ENCODE measurements at places on chromosomes 5 and 9. TPM values are rescaled to one million over a fixed set of nuclear protein-coding genes. Genes with fewer than 3 reads are reported as not detected.
A peak's percentile ranks its signal among the peaks of the same experiment; 100 is the strongest.

DNA sequence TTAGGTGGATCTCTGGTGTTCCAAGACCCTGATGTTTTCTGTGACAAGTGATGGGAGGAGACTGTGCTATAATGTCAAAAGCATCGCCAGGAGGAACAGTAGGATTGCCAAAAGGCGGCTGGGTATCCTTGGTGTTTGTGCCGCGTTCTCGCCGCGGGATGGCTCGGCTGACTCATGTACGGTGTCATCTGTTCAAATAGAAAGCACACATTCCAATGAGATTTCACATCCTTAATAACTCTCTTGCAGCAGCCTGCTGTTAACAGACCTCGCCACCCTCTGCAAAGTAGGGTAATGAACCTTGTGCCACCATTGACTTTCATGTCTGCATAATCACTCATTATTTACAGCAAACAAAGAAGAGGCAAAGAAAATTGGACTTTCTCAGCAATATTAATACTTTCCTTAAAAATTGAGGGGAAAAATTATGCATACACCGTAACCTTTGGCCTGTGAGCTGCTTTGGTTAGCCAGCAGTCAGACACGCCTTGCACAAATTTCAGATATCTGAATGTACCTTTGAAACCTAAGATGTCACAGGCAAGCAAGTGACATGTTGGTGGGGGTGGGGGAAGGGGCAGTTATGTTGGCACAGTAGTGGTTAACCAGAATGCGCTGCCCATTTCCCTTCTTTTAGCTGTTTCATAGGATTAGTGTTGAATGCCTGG, 289.4 kb downstream of the EFNA5 start:
- no peak overlapping the region for H3K27ac ChIP-seq
- H3K4me3 ChIP-seq = no peak overlapping the region
- peak; percentile 45 for DNase-seq
- H3K36me3 ChIP-seq = no peaks in the 10 kb centered on the region
- no peaks in the 10 kb centered on the region for H3K27me3 ChIP-seq

GRCh38 chr5:79200573-79201183, 35.3 kb upstream of the JMY start:
- no peaks in the 10 kb centered on the region for H3K36me3 ChIP-seq
- no peaks in the 10 kb centered on the region for H3K27me3 ChIP-seq
- no peaks in the 10 kb centered on the region for H3K4me1 ChIP-seq
- no peak overlapping the region for H3K27ac ChIP-seq

- H3K4me3 ChIP-seq = no peak overlapping the region
- DNase-seq = no peak
- no peaks in the 10 kb centered on the region for H3K36me3 ChIP-seq
Observed at GRCh38 chr9:37221489-37222106, 101.2 kb downstream of the ZCCHC7 start.

- peaks cover 40% of the 10 kb centered on the region for H3K4me1 ChIP-seq
- H3K27ac ChIP-seq = no peak overlapping the region
- peaks cover 13% of the 10 kb centered on the region for H3K27me3 ChIP-seq
- H3K36me3 ChIP-seq = no peaks in the 10 kb centered on the region
- H3K4me3 ChIP-seq = no peak overlapping the region
Observed at GRCh38 chr9:130930132-130930803, 8.8 kb downstream of the FIBCD1 start.

- no peak overlapping the region for H3K27ac ChIP-seq
- H3K27me3 ChIP-seq = no peaks in the 10 kb centered on the region
- no peak for DNase-seq
Observed at GRCh38 chr5:54080831-54081230, 229.5 kb downstream of the ARL15 start.

DNA sequence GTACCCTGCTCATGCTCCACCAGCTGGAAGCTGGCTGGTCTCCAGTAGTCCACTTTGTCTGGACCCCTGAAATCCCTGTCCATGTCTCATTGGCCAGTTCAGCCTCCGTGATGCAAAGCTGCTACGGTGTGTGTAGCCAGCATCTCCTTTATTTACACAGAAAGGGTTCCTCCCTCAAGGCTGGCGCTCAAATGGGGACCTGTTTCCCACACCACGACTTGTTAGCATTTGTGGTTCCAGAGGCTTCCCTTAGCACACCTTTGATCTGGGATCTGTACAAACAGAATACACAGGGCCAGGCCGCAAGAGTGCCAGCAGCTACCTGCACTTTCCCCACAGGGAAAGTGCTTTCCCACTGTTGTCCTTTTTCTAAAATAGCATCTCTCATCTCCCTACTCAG, 5.7 kb upstream of the SMU1 start:
- no peak overlapping the region for H3K27ac ChIP-seq
- H3K27me3 ChIP-seq = no peaks in the 10 kb centered on the region
- DNase-seq = peak; percentile 81
- no peak overlapping the region for H3K4me3 ChIP-seq
- peaks cover 32% of the 10 kb centered on the region for H3K4me1 ChIP-seq
- H3K36me3 ChIP-seq = no peaks in the 10 kb centered on the region

- DNase-seq = no peak
- no peak overlapping the region for H3K27ac ChIP-seq
- no peaks in the 10 kb centered on the region for H3K36me3 ChIP-seq
- H3K27me3 ChIP-seq = peaks cover 3% of the 10 kb centered on the region
- H3K4me3 ChIP-seq = no peak overlapping the region
- H3K4me1 ChIP-seq = peaks cover 4% of the 10 kb centered on the region
Observed at GRCh38 chr5:178336889-178337288, 104.3 kb upstream of the PHYKPL start.

GRCh38 chr5:43985411-43985810, 382.4 kb downstream of the NNT start:
- no peak for DNase-seq
- H3K27me3 ChIP-seq = no peaks in the 10 kb centered on the region
- no peaks in the 10 kb centered on the region for H3K36me3 ChIP-seq
- no peak overlapping the region for H3K27ac ChIP-seq

DNA sequence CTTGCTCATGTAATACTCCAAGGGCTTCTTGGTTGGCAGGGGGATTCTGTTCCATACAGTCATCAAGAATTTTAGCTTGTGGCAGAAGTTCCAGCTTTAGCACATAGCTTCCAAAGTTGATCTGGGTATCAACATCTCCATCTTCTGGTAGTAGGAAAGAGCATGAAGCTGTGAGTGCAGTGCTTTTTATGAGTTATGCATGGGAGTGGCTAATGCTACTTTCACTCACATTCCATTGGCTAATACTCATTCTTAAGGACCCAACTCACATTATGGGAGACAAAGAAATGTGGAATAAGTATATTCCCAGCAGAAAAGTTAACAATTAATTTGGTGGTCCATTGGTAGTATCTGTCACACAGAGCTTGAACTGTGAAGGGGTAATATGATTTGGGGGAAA, 194.2 kb upstream of the CHD1 start:
- H3K36me3 ChIP-seq = no peaks in the 10 kb centered on the region
- no peak overlapping the region for H3K4me3 ChIP-seq
- DNase-seq = no peak
- no peaks in the 10 kb centered on the region for H3K27me3 ChIP-seq

- DNase-seq = peak; percentile 43
- no peak overlapping the region for H3K27ac ChIP-seq
- H3K4me1 ChIP-seq = peaks cover 9% of the 10 kb centered on the region
- no peak overlapping the region for H3K4me3 ChIP-seq
Observed at GRCh38 chr5:132283423-132284043, 10.7 kb upstream of the SLC22A4 start.

- no peaks in the 10 kb centered on the region for H3K36me3 ChIP-seq
- H3K4me1 ChIP-seq = peaks cover 32% of the 10 kb centered on the region
- no peak overlapping the region for H3K27ac ChIP-seq
- no peak for DNase-seq
- no peak overlapping the region for H3K4me3 ChIP-seq
Observed at GRCh38 chr9:120587328-120587727, 7.4 kb upstream of the CDK5RAP2 start.

DNA sequence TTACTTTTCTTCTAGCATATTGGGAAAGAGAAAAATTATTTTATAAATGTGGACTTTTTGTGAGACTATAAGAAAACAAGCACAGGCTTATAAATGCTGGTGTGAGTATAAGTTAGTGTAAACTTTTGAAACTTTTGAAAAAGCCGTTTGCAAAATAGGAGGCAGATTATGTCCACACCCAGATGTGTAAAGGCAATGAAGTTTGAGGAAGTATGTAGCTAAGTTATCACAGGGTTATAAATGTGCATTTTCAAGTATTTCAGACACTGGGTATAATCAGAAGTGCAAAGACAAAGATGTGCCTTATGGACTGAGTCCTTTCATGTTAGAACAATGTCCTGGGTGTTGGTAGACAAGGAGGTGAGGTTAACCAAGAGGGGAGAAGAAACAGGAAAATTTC, 85.5 kb downstream of the ANXA1 start:
- no peaks in the 10 kb centered on the region for H3K27me3 ChIP-seq
- no peak overlapping the region for H3K4me3 ChIP-seq
- H3K27ac ChIP-seq = no peak overlapping the region
- H3K36me3 ChIP-seq = no peaks in the 10 kb centered on the region

GRCh38 chr5:664343-664993, 28.7 kb downstream of the TPPP start:
- DNase-seq = no peak
- no peaks in the 10 kb centered on the region for H3K27me3 ChIP-seq
- no peak overlapping the region for H3K4me3 ChIP-seq
- H3K4me1 ChIP-seq = peaks cover 4% of the 10 kb centered on the region
- H3K36me3 ChIP-seq = peaks cover 10% of the 10 kb centered on the region

- no peaks in the 10 kb centered on the region for H3K36me3 ChIP-seq
- H3K4me1 ChIP-seq = no peaks in the 10 kb centered on the region
- no peak overlapping the region for H3K4me3 ChIP-seq
- H3K27ac ChIP-seq = no peak overlapping the region
- no peaks in the 10 kb centered on the region for H3K27me3 ChIP-seq
Observed at GRCh38 chr9:93020771-93021670, 37.5 kb upstream of the SUSD3 start.

- H3K36me3 ChIP-seq = no peaks in the 10 kb centered on the region
- no peak overlapping the region for H3K27ac ChIP-seq
- H3K4me1 ChIP-seq = peaks cover 17% of the 10 kb centered on the region
- H3K4me3 ChIP-seq = no peak overlapping the region
- no peaks in the 10 kb centered on the region for H3K27me3 ChIP-seq
- DNase-seq = no peak
Observed at GRCh38 chr9:77957652-77958051, 74.0 kb downstream of the GNAQ start.

DNA sequence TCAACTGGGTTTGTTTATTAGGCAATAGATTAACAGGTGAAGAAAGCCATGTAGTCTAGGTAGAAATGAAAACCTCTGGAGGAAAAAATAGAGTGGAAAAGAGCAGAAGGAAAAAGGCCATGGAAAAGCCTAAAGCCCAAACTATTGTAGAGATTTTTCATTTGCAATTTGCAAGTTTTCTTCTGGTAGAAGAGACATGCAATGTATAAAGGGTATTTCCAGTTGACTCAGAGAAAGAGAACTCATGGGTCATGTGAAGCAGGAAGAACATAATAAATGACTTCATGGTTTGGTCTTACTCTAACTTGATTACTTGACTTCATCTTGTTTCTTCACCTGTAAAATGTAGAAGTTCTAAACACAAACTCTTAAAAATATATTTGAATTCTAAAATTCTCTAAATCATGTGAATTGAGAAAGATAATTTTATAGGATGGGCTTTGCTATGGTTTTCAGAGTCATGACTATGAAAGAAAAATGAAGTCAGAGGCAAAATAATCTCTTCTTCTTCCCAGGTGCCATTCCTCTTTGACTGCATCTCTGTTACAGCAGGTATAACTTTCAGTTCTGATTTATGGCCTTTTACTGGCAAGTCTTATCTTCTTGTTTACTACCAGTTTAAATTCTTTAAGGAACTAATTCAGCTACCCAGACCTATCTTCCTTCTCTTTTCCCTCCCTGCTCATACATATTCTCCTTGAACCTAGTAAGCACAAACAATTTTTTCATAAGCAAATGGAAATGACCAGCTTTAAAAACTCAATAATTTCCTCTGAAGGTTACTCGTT, 47.7 kb upstream of the TMC1 start:
- no peak overlapping the region for H3K4me3 ChIP-seq
- no peak overlapping the region for H3K27ac ChIP-seq
- no peaks in the 10 kb centered on the region for H3K36me3 ChIP-seq

DNA sequence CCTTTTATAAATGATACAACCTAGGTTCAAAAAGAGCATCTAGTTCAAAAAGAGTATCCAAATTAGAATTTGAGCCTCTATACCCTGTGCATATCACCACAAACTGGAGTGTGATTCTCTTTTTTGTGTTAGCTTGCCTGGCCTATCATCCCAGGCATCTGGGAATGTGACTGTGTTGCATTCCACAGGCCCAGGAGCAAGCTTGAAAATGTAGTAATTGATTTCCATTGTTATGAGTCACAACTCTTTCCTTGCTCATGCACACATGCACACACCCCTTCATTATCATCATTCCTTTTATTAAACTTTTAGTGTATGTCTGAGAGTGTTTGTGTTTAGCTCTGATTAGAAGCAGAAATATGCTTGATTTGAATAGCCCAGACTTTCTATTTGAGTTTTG, 75.2 kb downstream of the FCHO2 start:
- peak; percentile 5 for DNase-seq
- H3K27me3 ChIP-seq = no peaks in the 10 kb centered on the region
- H3K4me1 ChIP-seq = no peaks in the 10 kb centered on the region
- no peak overlapping the region for H3K27ac ChIP-seq
- peaks cover 13% of the 10 kb centered on the region for H3K36me3 ChIP-seq

- H3K4me1 ChIP-seq = peaks cover 16% of the 10 kb centered on the region
- no peak overlapping the region for H3K27ac ChIP-seq
- H3K27me3 ChIP-seq = no peaks in the 10 kb centered on the region
- no peaks in the 10 kb centered on the region for H3K36me3 ChIP-seq
- no peak overlapping the region for H3K4me3 ChIP-seq
Observed at GRCh38 chr5:10161778-10162177, 87.9 kb downstream of the ATPSCKMT start.

TAS2R1 gene
- not detected for total RNA-seq

HK3 gene
- not detected for total RNA-seq

GNA14 gene
- not detected for total RNA-seq

TRMT10B gene
- 3.1 TPM for total RNA-seq

SEMA5A gene
- total RNA-seq = not detected

C1QTNF2 gene
- total RNA-seq = not detected

STXBP1 gene
- total RNA-seq = 4.4 TPM

NR2F1 gene
- 14.0 TPM for total RNA-seq
